ENCODE measurements at places on chromosomes 13 and 19. TPM values are rescaled to one million over a fixed set of nuclear protein-coding genes. Genes with fewer than 3 reads are reported as not detected.
A peak's percentile ranks its signal among the peaks of the same experiment; 100 is the strongest.

SPRYD7 gene
- 4.0 TPM for total RNA-seq

FAM98C gene
- 14.1 TPM for total RNA-seq

PRKD2 gene
- total RNA-seq = 9.0 TPM

GIPC3 gene
- under 0.01 TPM for total RNA-seq

GJB2 gene
- total RNA-seq = 0.29 TPM

PABPC3 gene
- under 0.01 TPM for total RNA-seq

DNA sequence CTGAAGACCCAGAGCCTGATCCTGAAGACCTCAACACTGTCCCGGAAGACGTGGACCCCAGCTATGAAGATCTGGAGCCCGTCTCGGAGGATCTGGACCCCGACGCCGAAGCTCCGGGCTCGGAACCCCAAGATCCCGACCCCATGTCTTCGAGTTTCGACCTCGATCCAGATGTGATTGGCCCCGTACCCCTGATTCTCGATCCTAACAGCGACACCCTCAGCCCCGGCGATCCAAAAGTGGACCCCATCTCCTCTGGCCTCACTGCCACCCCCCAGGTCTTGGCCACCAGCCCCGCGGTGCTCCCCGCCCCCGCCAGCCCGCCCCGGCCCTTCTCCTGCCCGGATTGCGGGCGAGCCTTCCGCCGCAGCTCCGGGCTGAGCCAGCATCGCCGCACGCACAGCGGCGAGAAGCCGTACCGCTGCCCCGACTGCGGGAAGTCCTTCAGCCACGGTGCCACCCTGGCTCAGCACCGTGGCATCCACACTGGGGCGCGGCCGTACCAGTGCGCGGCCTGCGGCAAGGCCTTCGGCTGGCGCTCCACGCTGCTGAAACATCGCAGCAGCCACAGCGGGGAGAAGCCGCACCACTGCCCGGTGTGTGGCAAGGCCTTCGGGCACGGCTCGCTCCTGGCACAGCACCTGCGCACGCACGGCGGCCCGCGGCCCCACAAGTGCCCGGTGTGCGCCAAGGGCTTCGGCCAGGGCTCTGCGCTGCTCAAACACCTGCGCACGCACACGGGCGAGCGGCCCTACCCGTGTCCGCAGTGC, 2.9 kb upstream of the MCOLN1 start:
- no peak for DNase-seq
- no peaks in the 10 kb centered on the region for H3K27me3 ChIP-seq
- no peak overlapping the region for H3K27ac ChIP-seq

- no peak overlapping the region for H3K27ac ChIP-seq
- no peaks in the 10 kb centered on the region for H3K27me3 ChIP-seq
- DNase-seq = no peak
- H3K4me3 ChIP-seq = peak overlapping the region; percentile 64
- peaks cover 3% of the 10 kb centered on the region for H3K4me1 ChIP-seq
Measured at GRCh38 chr13:114140906-114141250, 8.5 kb upstream of the RASA3 start.

- no peak for DNase-seq
- no peak overlapping the region for H3K4me3 ChIP-seq
- H3K27ac ChIP-seq = no peak overlapping the region
- no peaks in the 10 kb centered on the region for H3K36me3 ChIP-seq
Measured at GRCh38 chr13:34070006-34070405, 252.1 kb downstream of the RFC3 start.

GRCh38 chr19:16849168-16849567, 20.0 kb downstream of the SIN3B start:
- no peak overlapping the region for H3K4me3 ChIP-seq
- peaks cover 19% of the 10 kb centered on the region for H3K4me1 ChIP-seq

DNA sequence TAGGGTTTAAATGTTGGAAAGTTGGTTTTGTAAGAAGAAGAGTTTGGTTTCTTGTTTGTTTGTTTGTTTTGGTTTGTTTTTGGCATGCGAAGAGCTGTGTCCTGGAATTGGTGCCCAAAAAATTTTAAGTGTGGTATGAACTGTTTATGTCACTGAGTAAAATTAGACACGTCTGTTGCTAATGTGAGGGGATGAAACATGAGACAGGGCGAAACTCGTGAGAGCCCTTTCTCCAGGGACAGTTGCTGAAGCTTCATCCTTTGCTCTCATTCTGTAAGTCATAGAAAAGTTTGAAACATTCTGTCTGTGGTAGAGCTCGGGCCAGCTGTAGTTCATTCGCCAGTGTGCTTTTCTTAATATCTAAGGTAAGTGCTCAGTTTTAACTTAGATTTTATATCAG, at the start of gene SGCG:
Gene SGCG, plus strand, starts transcription at position 269 of the 400 bp plus-strand sequence. CDS start 22,716 bp downstream, outside the sequence.
- no peaks in the 10 kb centered on the region for H3K36me3 ChIP-seq
- H3K27ac ChIP-seq = no peak within 1 kb of the TSS
- H3K4me1 ChIP-seq = no peaks in the 10 kb centered on the region

- H3K27ac ChIP-seq = peak overlapping the region; percentile 54
- no peaks in the 10 kb centered on the region for H3K36me3 ChIP-seq
- peak overlapping the region; percentile 98 for H3K4me3 ChIP-seq
Measured at GRCh38 chr19:8004723-8005513, 523 bp downstream of the ELAVL1 start.

All from osteoblast (primary cell).